ENCODE measurements at places on chromosomes 2 and 18.

GRCh38 chr2:190959911-190960788, 53.8 kb downstream of the STAT1 start:
- DNase-seq, result no peak

DNA sequence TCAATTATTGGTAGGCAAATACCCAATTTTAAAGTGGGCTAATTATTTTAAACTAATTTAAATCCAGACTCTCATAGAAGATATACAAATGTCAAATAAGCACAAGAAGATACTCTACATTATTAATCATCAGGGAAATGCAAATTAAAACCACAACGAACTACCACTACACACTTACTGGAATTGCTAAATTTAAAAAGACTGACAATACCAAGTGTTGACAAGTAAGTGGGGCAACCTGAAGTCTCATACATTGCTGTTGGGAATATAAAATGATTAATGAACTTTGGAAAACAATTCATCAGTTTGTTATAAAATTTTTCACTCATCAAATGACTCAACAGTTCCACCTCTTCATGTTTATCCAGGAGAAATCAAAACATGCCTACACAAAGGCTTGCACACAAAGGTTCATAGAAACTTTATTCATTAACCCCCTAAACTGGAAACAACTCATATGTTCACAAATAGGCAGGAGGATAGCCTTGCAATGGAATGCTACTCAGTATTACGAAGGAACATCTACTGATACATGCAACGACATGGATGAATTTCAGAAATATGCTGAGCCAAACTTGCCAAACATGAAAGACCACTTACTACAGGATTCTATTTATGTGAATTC, 120.8 kb downstream of the MCFD2 start:
- no peak for DNase-seq

DNA sequence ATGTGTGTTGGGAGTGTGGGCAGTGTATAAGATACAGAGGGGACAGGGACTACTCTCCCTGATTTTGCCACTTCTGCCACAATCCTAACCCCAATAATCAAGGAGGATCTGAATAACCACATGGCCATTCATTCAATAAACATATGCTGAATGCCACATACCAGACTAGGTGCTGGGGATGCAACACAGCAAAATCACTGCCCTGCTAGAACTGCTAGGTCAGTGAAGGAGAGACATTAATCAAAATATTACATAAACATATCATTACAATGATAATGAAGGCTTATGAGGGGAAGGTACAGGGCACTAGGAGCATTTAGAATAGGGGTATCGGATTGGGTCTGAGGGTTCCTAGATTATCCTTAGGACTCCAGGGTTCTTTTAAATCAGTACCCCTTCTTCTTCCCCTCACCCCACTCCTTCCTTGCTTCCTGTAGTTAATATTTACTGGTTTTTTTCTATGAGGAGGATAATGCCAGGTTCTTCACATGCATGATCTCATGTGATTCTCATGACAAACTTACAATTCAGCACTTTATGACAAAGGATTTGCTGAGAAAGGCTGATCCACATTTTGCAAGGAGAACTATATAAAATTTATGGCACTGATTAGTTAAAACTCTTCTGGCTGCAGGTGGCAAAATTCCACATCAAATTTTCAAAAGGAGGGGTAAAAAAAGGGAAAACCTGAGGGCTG, 56.4 kb upstream of the PCBP1 start:
- DNase-seq, result no peak

DNA sequence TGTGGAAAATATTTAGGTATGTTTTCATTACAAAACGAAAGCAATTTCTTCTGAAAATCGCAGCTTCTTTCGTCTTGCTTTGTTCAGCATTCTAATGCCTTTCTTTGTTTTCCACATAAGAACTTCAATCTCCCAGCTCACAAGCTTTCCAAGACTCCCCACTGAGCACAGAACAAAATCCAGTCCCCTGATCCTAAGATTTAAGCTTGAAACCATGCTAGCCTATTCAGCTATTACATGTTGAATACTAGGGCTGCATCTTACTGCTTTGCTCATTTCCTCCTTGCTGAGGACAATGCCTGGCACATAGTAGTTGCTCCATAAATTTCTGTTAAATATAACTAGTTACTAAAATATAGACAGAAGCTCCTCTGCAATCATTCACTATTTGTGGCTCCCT, 160.6 kb downstream of the GALNT3 start:
- no peak for DNase-seq

GRCh38 chr18:8657050-8657820, 48.0 kb downstream of the RAB12 start:
- DNase-seq, result no peak

GRCh38 chr2:169480079-169480465, 778 bp downstream of the BBS5 start:
- DNase-seq, result no peak

DNA sequence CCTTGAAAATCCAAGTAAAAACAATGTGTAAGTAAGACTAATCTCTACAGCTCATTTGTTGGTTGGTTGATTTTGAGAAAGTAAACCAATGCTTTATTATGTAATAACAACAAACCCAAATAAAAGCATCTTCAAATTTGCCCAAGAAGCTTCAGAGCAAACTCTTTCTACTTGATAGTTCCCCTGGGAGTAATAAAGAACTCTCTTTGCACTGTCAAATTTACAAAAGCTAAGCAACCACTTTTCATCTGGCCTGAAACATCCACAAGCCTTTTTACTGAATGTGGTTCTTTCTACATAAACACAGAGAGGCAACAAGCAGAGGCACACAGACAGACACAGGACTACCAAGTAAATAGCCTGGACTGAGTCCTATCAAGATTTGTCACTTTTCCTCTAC, 28.8 kb upstream of the CACNB4 start:
- DNase-seq, result no peak

DNA sequence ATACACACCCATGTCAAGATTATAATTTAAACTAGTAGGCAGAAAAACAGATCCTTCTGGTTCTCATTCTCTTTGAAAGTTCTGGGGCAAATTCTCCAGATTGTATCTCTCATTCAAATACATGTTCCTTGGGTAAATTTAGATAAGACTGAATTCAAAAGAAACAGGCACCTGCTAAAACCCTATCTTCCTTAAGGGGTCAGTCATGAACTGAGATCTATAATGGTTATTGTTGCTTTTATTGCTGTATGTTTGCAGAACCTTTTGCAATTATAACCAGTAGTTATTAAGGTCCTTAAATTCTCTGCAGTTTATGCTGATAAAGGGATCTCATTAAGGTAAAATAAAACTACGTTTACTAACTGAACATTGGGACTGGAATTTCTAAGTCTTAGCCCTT, 83.5 kb downstream of the MYO5B start:
- DNase-seq, result no peak

DNA sequence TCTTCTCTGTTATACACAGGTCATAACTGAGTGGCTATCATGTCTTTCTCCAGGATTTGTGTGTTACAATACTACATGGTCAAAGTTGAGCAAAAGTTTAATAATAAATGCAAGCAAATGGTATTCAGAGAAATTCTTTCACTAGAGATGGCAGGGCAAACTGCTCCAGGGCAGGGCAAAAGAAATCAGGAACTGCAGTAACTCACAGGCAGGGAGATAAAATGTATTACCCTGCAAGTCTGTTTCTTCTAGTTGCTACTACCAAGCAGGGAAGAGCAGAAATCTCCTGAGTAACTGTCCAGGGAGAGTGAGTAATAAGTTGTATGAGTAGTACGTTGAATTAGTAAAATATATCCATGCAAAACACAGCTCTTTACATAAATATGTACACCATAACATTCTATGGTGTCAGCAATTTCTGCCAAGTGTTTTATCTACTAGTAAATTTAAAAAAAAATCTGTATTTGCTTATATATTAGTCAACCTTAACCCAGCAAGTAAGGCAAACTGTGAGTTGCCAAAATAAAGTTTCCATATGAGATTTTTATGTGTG, 404.1 kb downstream of the ZEB2 start:
- no peak for DNase-seq

- DNase-seq, result no peak
Observed at GRCh38 chr2:35932276-35932963, 423.2 kb upstream of the CRIM1 start.

DNA sequence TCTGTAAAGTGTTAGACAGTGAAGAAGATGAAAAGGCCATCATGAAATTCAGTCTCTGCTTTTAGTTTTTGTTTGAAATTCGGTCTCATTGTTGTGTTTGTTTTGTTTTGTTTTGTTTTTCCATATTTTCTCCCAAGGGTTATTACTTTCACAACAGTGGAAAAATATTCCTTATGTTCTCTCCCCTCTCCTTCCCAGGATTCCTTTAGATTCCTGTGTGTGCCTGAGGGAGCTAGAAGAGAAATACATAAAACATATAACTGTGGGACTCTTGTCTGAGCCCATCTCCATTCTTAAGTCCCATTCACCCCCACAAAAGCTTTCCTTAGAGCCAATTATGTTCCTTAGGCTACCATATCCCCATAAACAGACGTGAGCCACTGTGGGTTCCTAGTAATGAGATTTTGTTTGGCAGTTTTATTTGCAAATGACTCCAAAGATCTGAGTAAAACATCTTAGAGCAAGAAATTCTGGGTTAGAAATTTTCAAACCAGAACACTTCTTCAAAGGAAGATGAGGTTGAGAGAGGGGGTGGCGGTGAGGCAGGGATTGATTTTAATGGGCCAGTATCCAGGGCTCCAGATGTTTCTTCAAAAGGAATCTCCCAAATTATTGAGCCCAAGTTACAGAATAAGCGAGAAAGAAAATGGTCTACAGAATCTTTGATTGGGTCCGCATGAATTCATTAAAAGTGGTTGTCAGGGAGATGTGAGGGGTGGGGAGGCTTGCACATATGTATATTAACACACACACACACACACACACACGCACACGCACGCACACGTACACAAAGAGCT, 157.8 kb upstream of the TNP1 start:
- DNase-seq, result no peak

- DNase-seq, result no peak
Observed at GRCh38 chr2:12718711-12719399, 2.1 kb downstream of the TRIB2 start.

Data from activated T-helper 1 cell treated with anti-CD3 and anti-CD28 coated beads, Interleukin-2, amount 50 U/mL, for 16 hours (primary cell).